ENCODE measurements at places on chromosomes 3 and 15. TPM values are rescaled to one million over a fixed set of nuclear protein-coding genes. Genes with fewer than 3 reads are reported as not detected.

The NOX5 gene
- not detected for total RNA-seq

The HEXA gene
- total RNA-seq, result 199 TPM

DNA sequence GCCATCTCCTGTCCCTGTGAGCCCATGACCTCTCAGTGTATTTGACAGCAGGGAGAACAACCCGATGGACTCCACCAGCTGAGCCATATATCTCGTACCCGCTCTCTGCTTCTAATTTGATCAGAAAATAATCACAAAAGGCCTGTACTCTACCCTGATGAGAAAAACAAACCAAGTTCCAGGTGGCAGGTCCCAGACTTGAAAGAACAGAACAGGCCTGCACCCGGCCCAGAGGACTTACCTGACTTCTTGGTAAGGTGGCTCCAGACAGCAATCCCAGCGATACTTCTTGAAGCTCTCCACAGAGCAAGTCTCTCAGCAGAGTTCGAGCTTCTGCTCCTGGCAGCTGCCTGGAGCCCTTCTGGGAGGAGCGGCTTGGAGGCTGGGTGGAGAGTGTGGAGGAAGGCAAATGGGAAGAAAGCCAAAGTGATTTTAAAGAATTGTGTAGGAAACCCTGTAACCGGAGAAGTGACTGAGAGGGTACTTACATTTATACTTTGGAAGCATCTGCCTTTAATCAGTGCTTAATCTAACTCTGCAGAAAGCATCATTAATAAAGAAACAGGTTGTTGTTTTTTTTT, 91.6 kb downstream of the SCN11A start:
- no peak for DNase-seq
- H3K4me3 ChIP-seq, result no peak overlapping the region

DNA sequence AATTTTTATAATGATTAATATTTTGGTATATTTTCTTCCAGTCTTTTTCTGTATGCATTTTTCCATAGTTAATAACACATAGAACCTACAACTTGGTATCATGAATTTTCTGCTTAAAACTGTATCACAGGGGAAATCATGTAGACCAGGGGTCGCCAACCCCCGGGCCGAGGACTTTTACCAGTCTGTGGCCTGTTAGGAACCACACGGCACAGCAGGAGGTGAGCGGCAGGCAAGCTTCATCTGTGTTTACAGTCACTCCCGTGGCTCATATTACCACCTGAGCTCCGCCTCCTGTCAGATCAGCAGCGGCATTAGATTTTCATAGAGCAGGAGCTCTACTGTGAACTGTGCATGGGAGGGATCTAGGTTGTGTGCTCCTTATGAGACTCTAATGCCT, 54.7 kb downstream of the RPL22L1 start:
- H3K4me3 ChIP-seq, result no peak overlapping the region
- H3K27me3 ChIP-seq, result no peaks in the 10 kb centered on the region
- no peak for DNase-seq
- peaks cover 16% of the 10 kb centered on the region for H3K4me1 ChIP-seq
- H3K36me3 ChIP-seq, result no peaks in the 10 kb centered on the region
- H3K27ac ChIP-seq, result no peak overlapping the region

The TTLL13 gene
- total RNA-seq, result not detected

- DNase-seq, result no peak
- H3K27ac ChIP-seq, result no peak overlapping the region
- no peaks in the 10 kb centered on the region for H3K4me1 ChIP-seq
These were observed 551.9 kb upstream of the GOLIM4 start for GRCh38 chr3:168647582-168647981.

The USF3 gene
- 8.6 TPM for total RNA-seq

GRCh38 chr15:68697711-68698690, 119.2 kb downstream of the CORO2B start:
- peaks cover 30% of the 10 kb centered on the region for H3K36me3 ChIP-seq
- H3K4me1 ChIP-seq, result peaks cover 46% of the 10 kb centered on the region
- no peak for DNase-seq
- H3K27me3 ChIP-seq, result no peaks in the 10 kb centered on the region

The SNTN gene
- not detected for total RNA-seq

The ROBO2 gene
- total RNA-seq, result 2.8 TPM

The ROPN1 gene
- total RNA-seq, result not detected

DNA sequence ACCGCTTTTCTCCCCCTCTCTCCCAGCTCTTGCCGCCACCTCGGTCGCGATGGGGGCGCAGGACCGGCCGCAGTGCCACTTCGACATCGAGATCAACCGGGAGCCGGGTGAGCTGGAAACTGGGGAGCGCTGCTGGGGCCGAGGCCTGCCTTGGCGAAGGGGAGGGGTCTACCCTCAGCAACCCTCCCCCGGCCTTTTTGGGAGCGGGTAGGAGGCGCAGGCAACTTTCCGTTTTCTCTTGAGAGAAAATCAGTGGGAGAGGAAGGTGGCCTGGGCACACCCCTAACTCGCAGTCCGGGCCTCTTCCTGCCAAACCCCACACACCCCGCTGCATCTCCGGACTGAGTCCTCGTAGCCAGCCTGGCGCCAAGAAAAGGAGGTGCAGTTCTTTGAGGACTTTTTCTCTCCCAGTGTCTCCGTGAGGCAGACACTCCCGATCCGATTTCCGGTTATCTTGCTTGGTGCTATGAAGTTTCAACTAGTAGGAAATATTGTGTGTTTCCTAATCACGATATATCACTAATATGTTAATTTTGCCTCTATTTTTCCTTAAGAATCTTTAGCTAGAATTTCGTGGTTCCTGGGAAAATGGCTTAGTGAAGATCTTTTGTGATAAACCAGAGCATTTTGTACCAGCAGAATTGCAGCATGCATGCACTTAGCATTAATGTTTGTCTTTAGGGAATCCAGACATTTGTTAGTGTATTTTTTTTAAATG, 631 bp downstream of the NKTR start:
- H3K36me3 ChIP-seq, result peaks cover 9% of the 10 kb centered on the region
- DNase-seq, result no peak
- peak overlapping the region; percentile 94 for H3K4me3 ChIP-seq
- no peaks in the 10 kb centered on the region for H3K27me3 ChIP-seq
- H3K4me1 ChIP-seq, result peaks cover 53% of the 10 kb centered on the region
- H3K27ac ChIP-seq, result peak overlapping the region; percentile 99

The CRTAP gene
- 276 TPM for total RNA-seq

The ELP6 gene
- 28.8 TPM for total RNA-seq

The AP3B2 gene
- total RNA-seq, result not detected

The LRRC15 gene
- 0.18 TPM for total RNA-seq

DNA sequence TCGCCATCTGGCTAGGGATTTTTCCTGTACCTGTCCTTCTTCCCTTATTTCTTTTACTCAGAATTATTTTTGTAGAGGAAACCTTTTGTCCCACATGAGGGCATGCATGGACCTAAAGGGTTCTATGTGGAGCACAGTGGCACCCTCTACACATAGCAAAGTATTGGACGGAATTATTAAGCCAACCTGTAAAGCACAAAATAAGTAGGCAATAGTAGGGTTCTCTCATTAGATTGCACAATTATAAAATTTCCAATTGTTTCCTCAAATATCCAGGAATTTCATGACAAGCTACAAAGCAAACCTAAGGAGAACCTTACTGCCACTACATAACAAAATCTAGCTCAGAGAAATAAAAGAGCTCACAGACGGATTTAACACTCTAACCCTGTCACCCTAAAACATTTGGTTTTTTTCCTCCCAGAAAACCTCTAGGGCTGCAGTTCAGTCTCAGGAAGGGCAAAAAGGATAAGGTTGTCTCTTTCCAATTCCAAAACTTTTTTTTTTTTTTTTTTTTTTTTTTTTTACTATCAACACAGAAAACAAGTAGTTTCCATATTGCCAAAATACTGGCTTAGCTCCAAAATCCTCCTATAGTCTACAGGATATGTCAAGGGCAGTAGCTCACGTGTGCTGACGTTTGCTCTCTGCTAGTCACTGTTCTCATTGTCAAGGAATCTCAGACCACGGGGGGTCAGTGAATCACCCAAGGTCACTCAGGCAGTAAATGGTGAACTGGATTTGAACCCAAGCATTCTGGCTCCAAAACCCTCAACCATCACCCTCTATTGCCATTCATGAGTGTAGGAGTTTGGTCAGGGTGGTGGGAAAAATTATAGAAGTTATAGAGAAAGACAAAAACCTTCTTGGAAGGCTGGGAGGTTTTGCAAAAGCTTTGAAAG, 52.3 kb downstream of the NCEH1 start:
- H3K27ac ChIP-seq, result peak overlapping the region; percentile 69
- H3K4me3 ChIP-seq, result no peak overlapping the region
- DNase-seq, result no peak
- H3K4me1 ChIP-seq, result peaks cover 7% of the 10 kb centered on the region
- no peaks in the 10 kb centered on the region for H3K27me3 ChIP-seq

DNA sequence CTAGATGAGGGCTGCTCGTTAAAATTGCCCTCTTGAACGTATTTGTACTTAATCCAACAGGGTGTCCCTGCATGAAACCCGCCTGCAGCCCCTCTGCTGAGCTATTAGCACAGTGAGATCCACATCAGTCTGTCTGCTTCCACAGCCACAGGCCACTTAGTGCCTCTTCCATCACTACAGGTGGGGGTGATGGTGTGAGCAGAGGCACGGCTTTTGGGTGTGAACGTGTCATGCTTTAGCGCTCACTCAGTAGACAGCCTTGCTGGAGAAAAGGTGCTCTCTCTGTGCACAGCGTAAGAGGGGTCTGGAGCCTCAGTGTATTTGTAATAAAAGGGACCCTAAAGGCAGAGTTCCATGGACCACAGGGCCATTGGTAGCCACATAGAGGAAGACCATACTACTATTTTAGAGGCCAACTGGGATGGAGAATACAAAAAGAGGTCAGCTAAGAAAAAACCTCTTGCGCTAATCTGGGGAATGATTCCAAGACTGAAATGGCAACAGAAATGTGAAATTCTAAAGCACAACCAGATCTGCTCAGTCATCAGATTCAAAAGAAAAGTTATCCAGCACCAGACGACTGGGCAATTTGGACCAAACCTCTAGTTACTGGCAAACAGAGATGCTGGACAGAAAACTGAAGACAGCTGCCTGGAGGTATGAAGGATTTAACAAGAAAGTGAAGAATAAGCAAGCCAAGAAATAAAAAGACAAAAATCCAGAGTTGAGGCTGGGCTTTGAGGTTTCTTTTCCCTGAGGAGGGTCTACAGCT, 120.2 kb downstream of the ATP10A start:
- no peaks in the 10 kb centered on the region for H3K27me3 ChIP-seq
- H3K4me1 ChIP-seq, result peaks cover 80% of the 10 kb centered on the region
- peaks cover 13% of the 10 kb centered on the region for H3K36me3 ChIP-seq
- no peak for DNase-seq
- H3K27ac ChIP-seq, result peak overlapping the region; percentile 67

DNA sequence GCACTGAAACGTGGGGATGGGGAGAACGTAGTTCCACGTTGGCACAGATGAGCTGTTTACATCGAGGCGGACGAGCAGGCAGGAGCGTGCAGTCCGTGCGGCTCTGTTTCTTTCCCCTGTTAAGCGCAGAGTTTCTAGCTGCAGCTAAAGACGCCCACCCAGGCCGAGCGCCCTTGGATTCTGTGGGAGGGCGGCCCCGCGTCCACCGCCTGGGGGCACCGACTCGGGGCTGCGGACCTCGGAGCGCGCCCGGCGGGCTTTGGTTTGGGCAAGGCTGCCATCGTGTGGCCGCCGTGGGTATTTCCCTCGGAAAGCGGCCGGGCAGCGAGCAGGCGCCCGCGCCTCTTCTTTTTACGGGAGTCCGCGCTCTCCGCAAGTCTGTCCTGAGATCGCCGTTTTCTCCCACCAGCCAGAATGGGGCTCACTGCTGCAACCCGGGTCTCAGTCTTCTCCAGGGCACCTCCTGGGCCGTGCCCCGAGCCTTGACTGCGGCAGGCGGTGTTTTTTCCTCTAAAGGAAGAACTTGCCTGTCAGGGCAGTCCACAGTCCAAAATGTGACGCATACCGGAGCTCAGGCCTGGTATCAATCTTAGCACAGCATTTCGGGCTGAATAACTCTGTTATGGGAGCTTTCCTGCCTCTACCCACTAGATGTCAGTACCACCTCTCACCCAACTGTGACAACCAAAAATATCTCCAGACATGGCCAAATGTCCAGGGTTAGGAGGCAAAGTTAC, 219.9 kb upstream of the IGF1R start:
- H3K4me1 ChIP-seq, result peaks cover 4% of the 10 kb centered on the region
- H3K27me3 ChIP-seq, result peaks cover 21% of the 10 kb centered on the region
- peak overlapping the region; percentile 86 for H3K27ac ChIP-seq
- peak overlapping the region; percentile 77 for H3K4me3 ChIP-seq
- no peak for DNase-seq

DNA sequence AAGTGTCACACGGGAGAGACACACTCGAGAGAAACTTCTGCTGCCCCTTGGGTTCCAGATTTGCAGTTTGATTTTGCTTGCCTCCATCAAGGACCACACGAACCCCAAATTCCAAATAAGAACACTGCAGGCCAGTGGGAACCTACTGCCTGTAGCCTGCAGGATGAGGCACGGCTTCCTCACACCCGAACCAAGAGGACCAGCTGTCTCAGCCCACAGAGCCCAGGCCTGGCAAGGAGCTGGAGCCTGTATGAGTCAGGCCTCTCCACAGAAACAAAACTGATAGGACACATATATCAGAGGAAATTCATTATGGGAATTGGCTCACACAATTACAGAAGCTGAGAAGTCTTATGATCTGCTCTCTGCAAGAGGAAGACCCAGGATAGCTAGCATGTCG, 188.1 kb upstream of the NSMCE3 start:
- no peak overlapping the region for H3K27ac ChIP-seq
- no peak overlapping the region for H3K4me3 ChIP-seq
- peaks cover 8% of the 10 kb centered on the region for H3K4me1 ChIP-seq
- no peaks in the 10 kb centered on the region for H3K27me3 ChIP-seq
- DNase-seq, result no peak

The CADPS gene
- total RNA-seq, result not detected

DNA sequence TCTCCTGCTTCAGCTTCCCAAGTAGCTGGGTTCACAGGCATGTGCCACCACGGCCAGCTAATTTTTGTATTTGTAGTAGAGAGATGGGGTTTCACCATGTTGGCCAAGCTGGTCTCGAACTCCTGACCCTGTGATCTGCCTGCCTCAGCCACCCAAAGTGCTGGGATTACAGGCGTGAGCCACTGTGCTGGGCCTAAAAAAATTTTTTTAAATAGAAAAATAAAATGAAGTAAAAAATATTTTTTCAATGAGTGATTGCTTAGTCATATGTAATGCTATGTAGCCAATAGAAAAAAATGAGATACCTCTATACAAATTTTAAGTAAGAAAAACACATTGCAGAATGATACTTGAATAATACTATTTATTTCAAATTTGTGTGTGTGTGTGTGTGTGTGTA, 27.9 kb upstream of the SLC30A4 start:
- DNase-seq, result no peak
- H3K27me3 ChIP-seq, result peaks cover 4% of the 10 kb centered on the region
- no peaks in the 10 kb centered on the region for H3K36me3 ChIP-seq
- H3K4me1 ChIP-seq, result peaks cover 28% of the 10 kb centered on the region
- H3K4me3 ChIP-seq, result no peak overlapping the region
- H3K27ac ChIP-seq, result peak overlapping the region; percentile 88

- peaks cover 4% of the 10 kb centered on the region for H3K4me1 ChIP-seq
- H3K27me3 ChIP-seq, result peaks cover 6% of the 10 kb centered on the region
- H3K4me3 ChIP-seq, result no peak overlapping the region
- DNase-seq, result no peak
- H3K36me3 ChIP-seq, result no peaks in the 10 kb centered on the region
These were observed 298.6 kb upstream of the STT3B start for GRCh38 chr3:31234145-31234544.

GRCh38 chr3:59425371-59425770, 375.5 kb upstream of the CFAP20DC start:
- DNase-seq, result no peak
- H3K36me3 ChIP-seq, result no peaks in the 10 kb centered on the region
- H3K27ac ChIP-seq, result peak overlapping the region; percentile 89
- H3K27me3 ChIP-seq, result no peaks in the 10 kb centered on the region

The EIF2A gene
- 52.4 TPM for total RNA-seq

The ACTC1 gene
- 7.1 TPM for total RNA-seq

- H3K27me3 ChIP-seq, result peaks cover 4% of the 10 kb centered on the region
- DNase-seq, result no peak
- H3K4me3 ChIP-seq, result no peak overlapping the region
- H3K27ac ChIP-seq, result no peak overlapping the region
- no peaks in the 10 kb centered on the region for H3K4me1 ChIP-seq
These were observed 393.1 kb downstream of the PLOD2 start for GRCh38 chr3:145767909-145768308.

Data from chondrocyte (in vitro differentiated cells).